ENCODE measurements at places on chromosomes 13 and 19.

GRCh38 chr13:77696006-77696878 lies 1.2 kb upstream of the SLAIN1 start:
- no peak for DNase-seq

- no peak for DNase-seq
Observed at GRCh38 chr19:40743926-40744325, 6.4 kb downstream of the ACTMAP start.

- DNase-seq, result no peak
Observed at GRCh38 chr13:58369936-58370335, 738.4 kb downstream of the PCDH17 start.

DNA sequence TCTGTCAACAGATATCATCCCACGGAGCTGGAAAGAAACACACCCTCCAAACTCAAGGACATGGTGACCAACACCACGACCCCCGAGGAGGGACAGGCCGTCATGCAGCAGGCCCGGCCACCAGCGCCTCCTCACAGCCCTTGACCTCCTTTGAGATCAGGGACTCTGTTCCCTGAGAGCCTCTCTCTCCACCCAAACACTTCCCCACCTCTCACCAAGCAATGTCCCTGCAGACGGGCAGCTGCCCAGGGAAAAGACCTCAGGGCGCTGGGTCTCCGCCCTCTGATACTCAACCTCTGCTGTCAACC lies 10.0 kb downstream of the SCGB2B2 start:
- DNase-seq, result no peak

- DNase-seq, result no peak
Observed at GRCh38 chr13:99093997-99094396, 106.7 kb upstream of the UBAC2 start.

DNA sequence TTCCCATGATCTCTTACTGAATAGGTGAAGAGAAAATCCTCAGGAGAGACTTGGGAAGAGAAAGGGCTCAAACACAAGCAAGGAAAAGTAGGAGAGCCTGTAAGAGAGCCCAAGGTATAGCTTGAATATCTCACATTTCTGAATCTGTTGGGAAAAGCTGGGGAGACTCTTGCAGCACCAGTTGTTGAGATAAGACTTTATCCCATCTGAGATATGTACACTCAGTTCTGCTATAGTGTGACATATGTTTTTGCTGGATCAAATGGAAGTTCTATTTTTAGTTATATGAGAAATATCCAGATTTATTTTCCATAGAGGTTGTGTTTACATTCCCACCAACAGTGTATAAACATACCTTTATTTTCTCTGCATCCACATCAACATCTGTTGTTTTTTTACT lies 246.1 kb downstream of the NDFIP2 start:
- DNase-seq, result no peak

- no peak for DNase-seq
Observed at GRCh38 chr19:39402346-39403300, 4.0 kb upstream of the ZFP36 start.

DNA sequence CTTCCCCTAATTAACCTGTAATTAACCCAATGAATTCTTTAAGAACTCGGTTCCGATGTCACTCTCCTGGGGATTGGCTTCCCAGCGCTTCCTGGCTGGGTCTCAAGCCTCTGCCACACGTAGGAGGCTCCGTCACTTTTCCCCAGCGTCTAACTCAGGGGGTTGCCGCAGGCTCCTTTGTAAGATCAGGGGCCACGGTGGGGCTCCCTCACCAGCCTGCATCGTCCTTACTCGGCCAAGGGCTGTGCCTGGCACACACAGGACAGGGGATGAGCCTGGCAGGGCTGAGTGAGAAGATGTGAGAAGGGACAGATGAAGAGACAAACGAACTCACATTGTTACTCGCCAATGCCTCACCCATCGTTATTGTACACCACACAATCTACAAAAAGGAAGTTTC lies 20.9 kb upstream of the ATP11A start:
- no peak for DNase-seq

DNA sequence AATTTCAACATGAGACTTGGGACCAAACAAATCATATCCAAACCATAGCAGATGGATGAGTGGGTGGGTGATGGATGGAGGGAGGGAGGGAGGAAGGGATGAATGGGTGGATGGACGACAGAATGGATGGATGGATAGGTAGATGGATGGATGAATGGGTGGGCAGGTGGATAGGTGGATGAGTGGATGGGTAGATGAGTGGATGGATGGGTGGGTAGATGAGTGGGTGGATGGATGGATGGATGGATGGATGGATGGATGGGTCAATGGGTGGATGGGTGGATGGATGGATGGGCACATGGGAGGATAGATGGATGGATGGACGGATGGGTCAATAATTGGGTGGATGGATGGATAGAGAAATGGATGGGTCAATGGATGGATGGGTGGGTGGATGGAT lies 47.9 kb upstream of the ONECUT3 start:
- DNase-seq, result no peak

DNA sequence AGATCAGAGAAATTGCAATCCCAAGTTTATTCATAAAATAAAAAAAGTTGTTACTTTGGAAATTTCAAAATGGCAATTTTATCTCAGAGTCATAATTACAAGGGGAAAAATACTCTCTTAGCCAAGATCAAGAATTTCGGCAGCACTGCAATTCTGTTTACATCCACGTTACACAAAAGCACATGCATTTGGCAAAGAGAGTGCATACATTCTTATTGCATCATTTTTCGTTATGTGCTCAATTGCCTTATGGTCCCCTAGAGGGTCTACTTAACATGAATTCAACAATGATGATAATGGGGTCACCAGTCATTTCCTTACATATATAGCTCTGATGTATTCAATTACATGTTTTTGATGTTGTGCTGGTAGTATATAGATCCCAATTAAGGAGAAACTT lies 498.0 kb downstream of the DIAPH3 start:
- DNase-seq, result no peak

- DNase-seq, result no peak
Observed at GRCh38 chr13:107379407-107380155, 811.6 kb upstream of the ARGLU1 start.

GRCh38 chr19:35908973-35909683 lies 1.0 kb upstream of the TYROBP start:
- DNase-seq, result no peak

GRCh38 chr13:40662866-40663265 lies 3.6 kb downstream of the FOXO1 start:
- DNase-seq, result no peak

DNA sequence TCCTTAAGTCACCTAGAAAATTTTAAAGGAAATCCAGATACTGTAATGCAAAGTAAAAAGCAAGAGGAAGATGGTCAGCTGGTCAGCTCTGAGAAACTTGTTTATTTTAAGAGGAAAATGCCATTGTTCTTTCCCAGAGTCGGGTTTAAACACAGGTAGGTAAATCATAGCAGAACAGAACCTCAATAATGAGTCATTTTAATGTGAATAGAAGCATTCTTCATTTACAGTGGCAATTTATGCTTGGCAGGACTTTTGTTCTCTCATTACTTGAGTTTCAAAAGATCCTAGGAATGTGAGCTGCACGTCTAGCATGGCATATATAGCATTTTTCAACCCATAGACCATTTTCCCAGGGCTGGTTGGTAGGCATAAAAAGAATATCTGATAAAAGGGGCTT lies 132.3 kb downstream of the LIG4 start:
- no peak for DNase-seq

DNA sequence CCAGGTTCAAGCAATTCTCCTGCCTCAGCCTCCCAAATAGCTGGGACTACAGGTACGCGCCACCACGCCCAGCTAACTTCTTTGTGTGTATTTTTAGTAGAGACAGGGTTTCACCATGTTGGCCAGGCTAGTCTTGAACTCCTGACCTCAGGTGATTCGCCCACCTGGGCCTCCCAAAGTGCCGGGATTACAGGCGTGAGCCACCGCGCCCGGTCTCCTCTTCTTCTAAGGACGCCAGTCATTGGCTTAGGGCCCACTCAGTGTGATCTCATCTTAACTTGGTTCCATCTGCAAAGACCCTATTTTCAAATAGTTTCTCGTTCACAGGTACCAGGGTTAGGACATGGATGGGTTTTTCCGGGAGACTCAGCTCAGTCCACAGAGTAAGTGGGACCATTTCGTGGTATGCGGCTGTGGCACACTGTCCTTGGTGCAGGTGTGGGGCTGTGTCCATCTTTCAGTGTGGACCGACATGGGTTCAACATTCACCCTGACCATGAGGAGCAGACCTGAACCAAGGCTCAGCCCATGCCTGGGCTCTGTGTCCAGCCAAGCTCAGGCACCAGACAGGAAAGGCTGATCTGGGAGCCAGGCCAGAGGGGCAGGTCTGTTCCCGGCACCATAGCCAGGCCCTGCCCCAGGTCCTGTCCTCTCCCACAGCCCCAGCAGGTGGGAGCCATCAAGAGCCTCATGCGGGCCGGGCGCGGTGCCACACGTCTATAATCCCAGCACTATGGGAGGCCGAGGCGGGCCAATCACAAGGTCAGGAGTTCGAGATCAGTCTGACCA lies 2.8 kb upstream of the MKNK2 start:
- no peak for DNase-seq

DNA sequence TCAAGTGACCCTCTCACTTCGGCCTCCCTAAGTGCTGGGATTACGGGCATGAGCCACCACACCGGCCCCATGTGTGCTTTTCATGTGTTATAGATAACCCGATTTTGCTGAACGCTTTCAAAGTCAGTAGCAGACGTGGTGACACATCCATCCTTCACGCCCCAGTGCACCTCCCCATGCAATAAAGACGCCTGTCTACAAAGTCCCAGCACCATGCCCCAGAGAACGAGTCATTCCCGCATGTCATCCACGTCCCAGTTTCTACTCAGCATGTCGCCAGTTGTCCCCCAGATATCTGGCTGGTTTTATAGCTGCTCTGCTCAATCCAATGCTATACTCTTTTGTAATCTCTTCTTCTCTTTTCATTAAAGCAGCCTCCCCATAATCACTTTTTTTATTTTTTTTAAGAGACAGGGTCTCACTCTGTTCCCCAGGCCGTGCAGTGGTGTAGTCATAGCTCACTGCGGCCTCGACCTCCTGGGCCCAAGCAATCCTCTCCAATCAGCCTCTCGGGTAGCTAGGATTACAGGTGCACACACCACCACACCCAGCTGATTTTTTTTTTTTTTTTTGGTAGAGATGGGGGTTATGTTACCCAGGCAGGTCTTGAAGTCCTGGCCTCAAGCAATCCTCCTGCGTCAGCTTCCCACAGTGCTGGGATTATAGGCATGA lies 42.5 kb downstream of the DNM2 start:
- no peak for DNase-seq

- no peak for DNase-seq
Observed at GRCh38 chr13:51770160-51770559, 33.8 kb downstream of the DHRS12 start.

DNA sequence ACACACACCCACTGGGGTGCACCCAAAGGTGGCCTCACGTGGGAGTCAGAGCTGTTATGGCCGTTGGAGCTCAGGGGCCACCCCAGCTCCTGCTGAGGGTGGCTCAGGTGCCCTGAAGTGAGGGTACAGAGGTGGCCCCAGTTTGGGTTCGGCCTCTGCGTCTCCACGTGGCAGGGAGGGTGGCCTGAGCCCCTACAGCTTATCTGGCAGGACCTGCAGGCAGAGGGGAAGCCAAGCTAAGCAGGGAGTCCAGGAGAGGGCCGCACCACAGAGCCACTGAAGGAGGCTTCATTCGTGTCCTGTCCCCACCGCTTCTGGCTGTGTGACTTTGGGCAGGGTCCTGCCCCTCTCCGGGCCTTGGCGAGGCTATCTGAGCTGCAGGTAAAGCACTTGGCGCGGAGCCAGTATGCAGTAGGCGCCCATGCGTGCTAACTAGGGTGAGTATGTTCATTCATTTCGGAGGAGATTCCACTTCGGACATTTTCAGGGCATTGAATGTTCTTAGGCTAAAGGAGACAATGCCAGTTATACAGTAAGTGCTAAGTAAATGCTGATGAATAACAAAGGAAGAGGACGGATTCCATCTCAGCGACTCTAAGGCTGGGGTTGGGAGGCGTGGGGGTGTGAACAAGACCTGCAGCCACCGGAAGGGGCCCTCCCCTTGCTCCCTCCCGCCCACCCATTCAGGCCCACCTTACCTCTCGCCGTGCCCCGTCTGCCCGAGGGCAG lies 4.9 kb downstream of the REX1BD start:
- DNase-seq, result no peak

DNA sequence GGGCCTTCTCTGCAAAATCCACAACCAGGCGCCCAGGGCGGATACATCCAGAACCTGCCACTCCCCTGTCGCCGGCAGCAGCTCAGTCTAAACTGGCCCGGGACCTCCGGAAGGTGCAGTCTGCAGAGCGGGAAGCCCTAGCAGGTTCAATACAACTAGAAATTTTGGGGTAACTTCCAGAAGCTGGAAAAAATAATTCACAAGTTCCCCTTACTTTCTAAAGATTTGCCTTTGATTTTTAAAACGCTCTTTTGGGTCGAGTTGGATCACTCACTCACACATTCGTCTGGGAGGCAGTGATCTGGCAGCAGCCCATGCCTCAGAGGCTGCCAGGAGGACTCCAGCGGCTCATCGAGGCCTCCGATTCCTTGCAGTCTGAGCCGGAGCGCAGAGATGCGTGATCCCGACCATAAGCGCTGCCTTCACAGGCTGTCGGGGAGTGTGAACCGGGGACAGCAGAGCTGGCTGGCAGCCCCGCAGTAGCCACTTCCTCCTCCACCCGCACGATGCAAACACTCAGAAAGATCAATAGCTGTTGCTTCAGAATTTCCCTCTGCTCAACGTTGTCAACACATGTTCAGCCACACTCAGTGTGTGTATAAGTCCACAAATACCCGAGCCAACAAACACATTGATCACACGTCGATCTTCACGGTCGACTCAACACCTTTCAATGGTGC lies 35.6 kb upstream of the ZNF507 start:
- no peak for DNase-seq

DNA sequence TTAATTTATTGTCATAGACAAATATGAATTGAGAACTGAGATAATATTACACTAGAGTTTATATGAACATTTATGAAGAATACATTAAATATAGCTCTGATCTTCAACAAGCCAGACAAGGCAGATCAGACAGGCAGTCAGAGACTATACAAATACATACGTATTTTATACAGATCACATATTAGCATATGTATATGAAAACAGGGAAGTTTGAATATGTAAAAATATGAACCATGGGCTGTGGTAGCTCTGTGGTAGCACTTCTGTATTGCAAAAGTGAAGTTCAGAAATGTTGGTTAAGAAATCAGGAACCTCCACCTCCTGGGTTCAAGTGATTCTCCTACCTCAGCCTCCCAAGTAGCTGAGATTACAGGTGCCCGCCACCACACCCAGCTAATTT lies 20.7 kb downstream of the GPR180 start:
- no peak for DNase-seq

DNA sequence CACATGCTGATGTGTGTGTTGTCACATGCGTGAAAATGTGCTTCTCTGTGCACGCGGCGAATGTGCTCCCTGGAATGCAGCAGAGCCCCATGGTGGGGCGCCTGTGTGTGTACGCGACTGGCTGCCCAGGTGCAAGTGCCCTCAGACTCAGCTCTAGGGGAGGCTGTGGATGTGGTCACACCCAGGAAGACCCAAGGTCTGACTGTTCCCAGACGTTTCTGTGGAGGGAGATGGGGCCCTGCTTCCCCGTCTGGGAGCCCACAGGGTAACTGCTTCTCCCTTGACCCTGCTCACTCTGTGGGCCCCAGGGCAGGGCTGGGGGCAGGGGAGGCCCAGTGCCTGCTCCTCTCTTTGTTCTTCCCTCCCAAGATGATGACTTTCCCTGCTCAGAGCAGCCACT lies 7.9 kb upstream of the UQCR11 start:
- no peak for DNase-seq

- no peak for DNase-seq
Observed at GRCh38 chr19:17393002-17393401, 994 bp downstream of the CCDC194 start.

Measured in stimulated activated CD8-positive, alpha-beta memory T cell treated with anti-CD3 and anti-CD28 coated beads, Interleukin-4, amount 100 ng/mL, for 1 hour (primary cell).